GM12878 (cell line): ENCODE measurements at places on chromosomes 2 and 18. TPM values are rescaled to one million over a fixed set of nuclear protein-coding genes. Genes with fewer than 3 reads are reported as not detected.

DNA sequence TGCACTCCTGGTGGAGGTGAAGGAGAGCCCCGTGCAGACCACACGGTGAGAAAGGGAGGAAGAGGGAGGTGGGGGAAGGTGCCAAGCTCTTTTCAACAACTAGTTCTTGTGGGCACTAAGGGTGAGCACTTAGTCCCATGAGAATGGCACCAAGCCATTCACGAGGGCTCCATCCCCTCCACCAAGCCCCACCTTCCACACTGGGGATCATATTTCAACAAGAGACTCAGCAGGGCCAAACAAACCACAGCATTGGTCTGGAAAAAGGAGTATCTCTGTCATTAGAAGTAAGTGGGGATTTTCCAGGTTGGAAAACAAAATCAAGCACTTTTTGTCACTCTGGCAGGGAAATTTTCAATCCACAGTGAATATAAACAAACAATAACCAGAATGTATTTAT, 38.4 kb downstream of the ZAP70 start:
- H3K4me3 ChIP-seq: no peak overlapping the region
- no peaks in the 10 kb centered on the region for H3K27me3 ChIP-seq
- no peaks in the 10 kb centered on the region; the same call in 1 of the 2 replicates for H3K4me1 ChIP-seq
- H3K27ac ChIP-seq: no peak overlapping the region
- peaks cover 8% of the 10 kb centered on the region; the same call in 1 of the 2 replicates for H3K36me3 ChIP-seq
- DNase-seq: no peak

GRCh38 chr18:11951390-11951851, 29.9 kb upstream of the IMPA2 start:
- H3K27me3 ChIP-seq: no peaks in the 10 kb centered on the region
- no peaks in the 10 kb centered on the region for H3K36me3 ChIP-seq
- H3K4me1 ChIP-seq: no peaks in the 10 kb centered on the region
- no peak for DNase-seq
- no peak overlapping the region for H3K4me3 ChIP-seq

Gene ALK
- not detected in 2 replicates for polyA plus RNA-seq

- peaks cover 8% of the 10 kb centered on the region for H3K27me3 ChIP-seq
- no peaks in the 10 kb centered on the region for H3K4me1 ChIP-seq
- no peak overlapping the region for H3K4me3 ChIP-seq
- no peak overlapping the region for H3K27ac ChIP-seq
- no peaks in the 10 kb centered on the region for H3K36me3 ChIP-seq
Measured at GRCh38 chr2:85134896-85135659, 1.9 kb downstream of the TCF7L1 start.

DNA sequence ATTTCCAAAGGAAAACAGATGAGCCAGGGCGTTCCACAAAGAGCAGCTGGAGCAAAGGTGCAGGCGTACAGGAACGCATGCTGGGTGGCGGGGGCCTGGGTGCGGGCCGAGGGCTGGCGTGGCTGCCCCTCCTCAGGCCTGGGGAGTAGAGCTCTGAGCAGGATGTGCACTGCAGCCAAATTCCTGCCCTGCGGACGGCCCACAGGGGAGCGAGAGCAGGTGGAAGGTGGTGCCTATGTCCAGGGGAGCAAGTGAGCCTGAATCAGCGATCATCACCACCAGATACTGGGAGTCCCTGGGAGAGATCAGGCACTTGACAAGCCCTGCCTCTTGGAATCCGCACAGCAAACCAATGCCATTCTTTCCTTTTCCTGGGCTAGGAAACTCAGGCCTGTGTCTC, 106.3 kb downstream of the GBX2 start:
- no peak for DNase-seq
- no peak overlapping the region for H3K4me3 ChIP-seq
- H3K4me1 ChIP-seq: no peaks in the 10 kb centered on the region
- H3K27me3 ChIP-seq: no peaks in the 10 kb centered on the region
- no peak overlapping the region for H3K27ac ChIP-seq
- no peaks in the 10 kb centered on the region for H3K36me3 ChIP-seq

Gene GCKR
- not detected in 2 replicates for polyA plus RNA-seq

Gene NEU2
- not detected in 2 replicates for polyA plus RNA-seq
